ENCODE measurements at places on chromosomes 11 and 22.

GRCh38 chr11:47005441-47005840 lies 68.9 kb downstream of the CSTPP1 start:
- no peak for DNase-seq

- DNase-seq: no peak
These were observed 114.6 kb downstream of the STIM1 start for GRCh38 chr11:3970108-3970507.

GRCh38 chr11:25970726-25971508 lies 361.0 kb upstream of the ANO3 start:
- no peak for DNase-seq

DNA sequence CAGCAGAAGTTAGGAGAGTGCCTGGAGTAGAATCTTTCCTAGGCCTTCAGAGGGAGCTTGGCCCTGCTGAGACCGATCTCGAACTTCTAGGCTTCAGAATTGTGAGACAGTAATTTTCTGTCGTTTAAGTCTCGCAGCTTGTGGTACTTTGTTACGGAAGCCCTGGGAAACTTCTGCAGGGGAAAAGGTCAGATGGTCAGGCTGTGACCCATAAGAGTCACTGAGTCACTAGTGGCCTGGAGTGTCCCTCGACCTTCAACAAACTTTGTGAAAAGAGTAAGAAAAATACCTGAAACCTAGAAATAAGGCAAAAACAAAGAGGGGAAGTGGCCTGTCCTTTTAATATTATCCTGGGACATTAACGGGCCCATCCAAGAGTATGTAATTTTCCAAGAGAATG lies 34.6 kb downstream of the CSNK2A3 start:
- DNase-seq: no peak

GRCh38 chr22:39503630-39504029 lies 1.5 kb downstream of the MIEF1 start:
- no peak for DNase-seq

DNA sequence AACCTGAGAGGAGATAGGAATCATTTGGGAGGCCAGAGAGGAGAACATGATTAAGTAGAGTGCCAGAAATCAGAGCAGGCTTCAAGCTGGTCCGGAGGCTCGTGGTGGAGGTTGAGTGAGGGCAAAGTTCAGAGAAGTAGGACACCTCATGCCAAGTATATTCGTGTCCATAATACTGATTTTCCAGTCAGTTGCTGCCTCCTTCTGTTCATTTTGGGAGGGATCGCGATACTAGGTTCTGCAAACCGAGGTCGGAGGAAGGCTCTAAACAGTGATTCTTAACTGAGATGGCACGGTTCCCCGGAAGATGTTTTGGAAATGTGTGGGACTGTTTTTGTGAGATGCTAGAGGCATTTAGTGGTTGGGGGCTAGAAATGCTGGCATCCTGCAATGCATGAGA lies 13.6 kb upstream of the CD3E start:
- no peak for DNase-seq

GRCh38 chr11:76337923-76338322 lies 43.0 kb downstream of the THAP12 start:
- DNase-seq: no peak

Measured in HL-60 (cell line).